Tibial nerve (tissue), 4 donors: ENCODE measurements at places on chromosomes 16 and 17.

DNA sequence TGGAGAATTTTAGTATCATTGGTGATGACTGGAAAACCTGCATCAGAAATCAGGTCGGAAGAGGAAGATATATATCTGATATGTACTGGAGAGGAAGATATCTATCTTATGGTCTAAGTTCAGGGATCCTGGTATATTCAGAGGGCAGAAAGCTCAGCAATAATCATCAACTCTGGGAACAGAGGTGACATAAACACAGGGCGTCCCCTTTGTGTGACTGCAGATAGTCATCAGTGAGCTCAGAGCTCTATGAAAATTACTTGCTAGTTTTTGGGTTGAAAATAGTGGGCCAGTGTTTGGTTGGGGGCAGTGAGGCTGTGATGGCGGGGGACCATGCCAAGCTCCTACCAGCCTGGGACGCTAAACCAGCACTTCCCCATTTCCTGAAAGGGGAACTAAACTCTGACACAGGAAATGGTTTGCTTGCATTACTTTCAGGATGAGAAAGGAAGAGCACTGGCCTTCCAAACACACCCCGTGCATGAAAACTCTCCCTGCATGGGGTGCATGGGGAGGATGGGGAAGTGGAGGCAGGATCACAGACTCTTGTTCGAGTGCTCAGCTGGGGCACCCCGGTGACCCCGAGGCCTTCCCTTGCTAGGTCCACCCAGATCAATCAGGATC lies 15.8 kb downstream of the NOD2 start:
- no peak for DNase-seq

DNA sequence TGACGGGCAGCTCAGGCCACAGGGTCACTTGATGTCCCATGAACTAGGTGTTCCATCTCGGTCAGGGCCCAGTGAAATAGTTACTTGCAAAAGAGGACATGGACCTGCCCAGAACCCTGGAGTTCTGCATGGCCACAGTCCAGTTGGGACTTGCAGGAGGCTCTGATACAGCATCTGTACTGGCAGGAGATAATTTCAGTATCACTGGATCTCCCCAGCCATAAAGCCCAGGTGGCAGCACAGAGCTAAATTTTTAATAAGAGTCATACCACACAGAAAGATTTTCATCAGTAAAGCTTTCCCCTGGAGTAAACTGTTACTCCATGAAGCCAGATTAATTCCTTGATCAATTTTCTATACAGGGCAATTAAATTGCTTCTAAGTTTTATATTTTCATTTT lies 18.0 kb upstream of the SLC16A5 start:
- no peak for DNase-seq

DNA sequence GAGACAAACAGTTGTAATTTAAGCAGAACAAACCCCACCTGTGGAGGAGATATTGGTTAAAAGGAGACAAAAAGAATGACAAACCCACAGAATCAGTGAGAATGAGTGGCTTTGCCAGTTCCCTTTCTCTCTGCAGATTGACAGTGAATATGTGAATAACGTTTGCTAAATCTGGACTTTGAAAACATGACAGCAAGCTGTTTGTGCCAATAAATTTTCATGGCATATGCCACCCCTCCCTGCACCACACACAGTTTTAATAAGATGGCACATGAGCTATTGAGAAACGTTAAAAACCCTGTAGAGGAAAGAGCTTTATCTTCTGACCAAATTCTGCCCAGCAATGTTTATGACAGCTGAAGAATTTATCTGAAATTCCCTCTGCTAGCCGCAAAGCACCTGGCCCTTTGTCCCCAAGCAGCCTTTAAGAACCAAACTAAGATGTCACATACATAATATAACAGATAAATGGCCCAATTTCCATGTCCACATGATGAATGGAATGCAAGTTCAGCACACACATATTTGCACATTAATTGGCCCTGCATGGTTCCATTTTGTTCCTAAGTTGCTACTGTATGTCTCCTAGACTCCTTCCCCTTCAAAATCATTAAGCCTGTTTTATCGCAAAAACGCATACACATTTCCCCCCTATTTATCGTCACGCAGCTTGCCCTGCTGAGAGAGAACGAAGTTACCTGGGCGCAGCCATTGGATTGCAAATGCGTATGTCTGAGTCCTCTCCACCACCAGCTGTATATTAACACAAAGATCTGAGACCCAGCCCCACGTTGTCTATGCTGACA lies 773.5 kb upstream of the EEF2KMT start:
- no peak for DNase-seq

DNA sequence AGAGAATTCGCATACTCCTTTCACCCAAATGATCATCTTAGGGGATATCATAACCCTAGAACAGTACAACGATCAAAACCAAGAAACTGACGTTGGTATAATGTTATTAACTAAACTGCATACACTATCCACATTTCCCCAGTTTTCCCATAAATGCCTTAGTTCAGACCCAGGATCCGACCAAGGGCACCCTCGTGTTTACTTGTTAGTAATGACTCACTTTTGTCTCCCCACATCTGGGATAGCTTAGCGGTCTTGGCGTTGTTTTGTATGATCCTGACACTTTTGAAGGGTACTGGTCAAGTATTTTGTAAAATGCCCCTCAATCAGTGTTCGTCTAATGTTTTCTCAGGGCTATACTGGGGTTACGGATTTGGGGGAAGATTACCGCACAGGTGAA lies 8.0 kb downstream of the HS3ST3A1 start:
- DNase-seq: no peak

DNA sequence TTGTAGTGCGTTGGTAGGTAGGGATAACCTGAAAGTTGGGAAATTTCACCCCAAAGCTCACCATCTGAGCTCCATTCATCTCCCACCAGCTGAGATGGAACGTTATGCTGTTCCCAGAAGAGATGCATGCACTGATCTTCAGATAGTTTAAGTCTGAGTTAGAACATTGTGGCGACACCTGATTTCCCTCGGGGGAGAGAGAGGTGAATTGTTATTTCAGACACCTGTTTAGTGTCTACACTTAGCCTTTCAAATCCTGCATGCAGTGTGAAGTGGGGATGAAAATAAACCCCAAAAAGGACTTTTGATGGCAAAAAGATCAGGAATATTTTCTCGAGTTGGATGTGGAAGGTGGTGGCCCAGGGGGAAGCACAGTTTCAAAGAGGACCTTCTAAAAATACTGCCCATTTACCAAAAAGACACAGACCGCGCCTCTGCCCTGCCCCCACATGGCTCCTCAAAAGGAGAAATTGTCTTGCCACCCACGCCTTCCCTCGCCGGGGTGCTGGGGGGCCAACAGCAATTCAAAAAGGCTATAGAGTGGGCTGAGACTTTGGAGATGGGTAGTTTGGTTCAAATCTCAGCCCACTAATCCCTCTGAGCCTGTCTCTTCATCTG lies 11.4 kb downstream of the CIITA start:
- no peak for DNase-seq

DNA sequence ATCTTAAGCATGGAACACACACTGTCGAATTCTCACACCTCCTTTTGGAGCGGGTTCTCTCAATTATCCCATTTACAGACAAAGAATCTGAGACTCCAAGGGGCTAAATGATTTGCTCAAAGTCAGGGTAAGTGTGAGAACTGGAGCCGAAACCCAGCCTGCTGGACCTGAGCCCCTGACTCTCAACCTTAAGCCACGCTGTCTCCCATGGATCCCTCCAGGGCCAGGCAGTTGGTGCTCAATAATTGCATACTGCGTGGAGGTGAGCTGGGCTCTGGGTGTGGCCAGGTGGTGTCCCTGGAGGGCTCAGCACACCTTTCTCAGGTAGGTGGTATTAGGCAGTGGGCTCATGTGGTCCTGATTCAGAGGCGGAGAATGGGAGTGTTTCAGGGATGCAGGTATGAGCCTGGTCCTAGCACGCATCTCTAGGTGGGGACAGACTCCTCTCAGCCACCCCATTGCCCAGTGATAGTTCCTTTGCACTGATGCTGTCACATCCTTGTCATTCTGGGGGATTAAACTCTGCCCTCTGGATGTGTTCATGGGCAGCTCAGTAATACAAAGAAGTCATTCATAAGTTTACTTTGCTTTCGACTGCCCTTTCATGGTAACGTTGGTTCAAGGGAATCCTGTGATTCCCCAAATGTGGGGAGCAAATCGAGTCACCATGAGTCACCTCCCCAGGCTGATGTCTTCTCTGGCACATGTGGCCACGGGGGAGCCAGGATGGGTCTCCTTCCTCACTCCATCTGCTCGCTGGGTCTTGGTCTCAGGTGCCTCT lies 399.5 kb upstream of the TNRC6C start:
- no peak for DNase-seq

DNA sequence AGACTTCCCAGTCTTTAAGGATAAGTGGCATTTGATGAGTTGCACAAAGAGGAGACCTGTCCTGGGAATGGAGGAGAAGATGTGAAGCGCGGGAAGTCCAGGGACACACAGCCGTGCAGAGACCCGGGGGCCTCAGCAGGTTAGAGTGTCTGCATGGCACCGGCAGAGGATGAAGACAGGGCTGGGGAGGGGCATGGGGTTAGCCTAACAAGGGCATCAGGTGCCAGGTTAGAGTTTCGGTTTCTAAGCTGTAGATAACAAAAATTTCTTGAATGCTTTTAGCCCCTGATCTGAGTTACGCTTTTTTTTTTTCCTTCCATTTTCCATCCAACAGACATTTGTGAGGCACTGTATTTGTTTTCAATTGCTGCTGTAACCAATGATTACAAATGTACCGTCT lies 594.3 kb downstream of the MAF start:
- DNase-seq: no peak

DNA sequence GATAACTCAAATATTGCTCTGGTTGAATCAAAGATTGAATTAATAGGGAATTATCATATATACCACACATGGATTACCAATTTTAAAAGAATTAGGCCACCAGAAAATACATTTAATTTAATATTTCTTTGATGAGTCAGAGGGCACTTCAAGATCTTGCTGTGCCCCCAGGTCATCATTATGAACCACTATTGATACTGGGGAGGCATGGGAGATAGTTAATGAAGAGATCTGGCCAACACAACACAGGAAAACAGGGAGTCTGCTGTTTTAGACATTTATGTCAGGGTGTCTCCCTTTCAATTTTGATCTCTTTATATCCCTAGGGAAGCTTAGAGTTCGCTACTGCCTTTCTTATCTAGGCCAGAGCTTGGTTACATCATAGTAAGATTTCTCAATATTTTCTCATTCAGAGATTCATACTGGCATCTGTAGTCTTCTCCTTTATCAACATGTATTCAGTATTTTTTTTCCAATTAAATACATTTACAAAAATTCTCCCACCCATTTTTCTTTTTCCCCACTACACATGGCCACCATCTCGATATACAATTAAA lies 158.3 kb upstream of the ZFHX3 start:
- DNase-seq: no peak

DNA sequence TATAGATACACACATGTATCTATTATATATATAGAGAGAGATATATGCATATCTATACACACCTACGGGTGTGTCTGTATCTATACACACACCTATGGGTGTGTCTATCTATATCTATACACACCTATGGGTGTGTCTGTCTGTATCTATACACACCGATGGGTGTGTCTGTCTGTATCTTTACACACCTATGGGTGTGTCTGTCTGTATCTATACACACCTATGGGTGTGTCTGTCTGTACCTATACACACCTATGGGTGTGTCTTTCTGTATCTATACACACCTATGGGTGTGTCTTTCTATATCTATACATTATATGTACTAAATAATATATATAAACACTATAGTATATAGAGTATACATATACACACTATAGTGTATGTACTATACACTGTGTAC lies 738.5 kb downstream of the MAF start:
- no peak for DNase-seq

DNA sequence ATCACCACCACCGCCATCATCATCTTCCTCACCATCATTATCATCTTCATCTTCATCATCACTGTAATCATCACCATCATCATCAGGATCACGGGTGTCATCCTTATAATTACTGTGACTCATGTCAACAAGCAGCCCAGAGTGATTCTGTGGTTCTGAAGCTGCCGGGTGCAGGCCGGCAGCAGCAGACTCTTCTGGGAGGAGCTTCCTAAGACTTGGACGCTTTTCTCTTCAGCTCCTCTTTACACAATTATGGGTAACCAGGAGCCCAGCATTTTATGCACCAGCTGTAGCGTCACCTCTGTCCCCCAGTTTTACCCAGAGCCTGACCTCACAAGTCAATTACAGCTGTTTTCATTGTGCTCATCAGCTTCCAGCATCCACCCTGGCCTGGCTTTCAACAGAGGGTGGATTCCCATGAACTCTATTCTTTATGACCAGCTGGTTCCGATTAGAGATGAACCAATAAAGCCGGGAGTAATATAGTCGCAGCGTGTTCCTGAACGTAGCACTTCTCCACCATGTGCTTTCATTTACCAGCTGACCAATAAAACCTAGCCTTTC lies 275.8 kb downstream of the FOXL1 start:
- no peak for DNase-seq

DNA sequence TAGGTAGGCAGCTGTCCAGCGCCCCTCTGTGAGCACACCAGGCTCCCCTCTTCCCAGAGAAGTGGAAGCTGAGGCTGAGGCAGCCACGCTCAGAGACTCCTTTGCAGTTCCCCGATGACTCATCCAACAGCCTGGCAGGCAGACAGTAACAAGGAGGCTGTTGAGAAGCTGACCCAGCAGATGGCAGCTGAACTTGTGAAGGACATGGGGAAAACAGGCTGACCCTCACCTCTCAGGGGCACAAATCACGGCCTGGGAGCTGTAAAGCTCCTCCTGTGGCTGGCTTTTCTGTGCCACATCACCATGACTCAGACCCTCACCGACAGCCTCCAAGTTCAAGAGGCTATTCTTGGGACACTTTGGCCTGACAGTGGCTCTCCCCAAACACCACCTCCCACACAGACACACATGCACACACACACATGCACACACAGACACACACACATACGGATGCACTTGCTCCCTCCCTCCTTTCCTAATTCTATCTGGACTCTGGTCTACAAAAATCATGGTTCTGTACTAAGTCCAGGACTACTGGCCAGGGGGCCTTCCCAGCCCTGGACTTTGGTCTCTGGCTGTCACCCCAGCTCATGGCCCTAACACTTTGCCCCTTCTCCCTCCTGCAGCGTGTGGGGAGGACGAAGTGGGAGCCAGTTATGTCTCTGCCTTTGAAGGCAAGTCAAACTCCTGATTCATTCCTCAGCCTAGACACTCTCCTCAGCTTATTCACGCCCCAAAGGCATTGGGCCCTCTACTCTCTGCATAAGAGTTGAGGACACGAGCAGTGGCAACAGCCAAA lies 23.2 kb downstream of the MAP3K14 start:
- peak; percentile 71 for DNase-seq

- DNase-seq: no peak
These were observed 86.1 kb downstream of the ZDHHC7 start for GRCh38 chr16:84925092-84925772.

GRCh38 chr17:73142872-73143381 lies 21.9 kb upstream of the SSTR2 start:
- DNase-seq: no peak

DNA sequence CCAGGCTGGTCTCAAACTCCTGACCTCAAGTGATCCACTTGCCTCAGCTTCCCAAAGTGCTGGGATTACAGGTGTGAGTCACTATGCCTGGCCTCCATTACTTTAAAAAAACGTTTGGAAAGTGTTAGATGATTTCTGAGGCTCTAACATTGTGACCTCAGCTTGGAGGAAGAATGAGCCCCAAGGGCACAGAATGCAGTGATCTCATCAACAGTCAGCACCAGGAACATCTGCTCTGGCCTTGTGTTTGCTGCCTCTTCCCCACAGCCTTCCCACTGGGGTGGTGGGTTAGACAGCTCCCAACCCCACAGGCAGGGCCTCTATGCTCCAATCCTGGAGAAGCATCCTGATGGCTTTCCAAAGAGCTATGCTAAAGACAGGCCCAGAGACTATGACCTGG lies 37.7 kb upstream of the SREBF1 start:
- DNase-seq: no peak
